Activated naive CD4-positive, alpha-beta T cell treated with anti-CD3 and anti-CD28 coated beads for 36 hours (primary cell): ENCODE measurements at places on chromosomes 11 and 22. TPM values are rescaled to one million over a fixed set of nuclear protein-coding genes. Genes with fewer than 3 reads are reported as not detected.

- no peak for DNase-seq
Observed at GRCh38 chr11:62706850-62707247, 375 bp downstream of the BSCL2 start.

GRCh38 chr11:94595076-94595475, 27.9 kb downstream of the PIWIL4 start:
- no peak for DNase-seq

- DNase-seq, result no peak
Observed at GRCh38 chr11:11478687-11479086, 125.6 kb upstream of the CSNK2A3 start.

The MS4A14 gene
- total RNA-seq, result not detected

The LINC01488 gene
- not detected for total RNA-seq

- no peak for DNase-seq
Observed at GRCh38 chr11:3914805-3915204, 59.3 kb downstream of the STIM1 start.

The ABCG4 gene
- 0.31 TPM for total RNA-seq

The OSM gene
- 11.2 TPM for total RNA-seq

GRCh38 chr11:34972892-34973291, 56.5 kb downstream of the PDHX start:
- DNase-seq, result no peak

The PUS3 gene
- total RNA-seq, result 14.9 TPM

DNA sequence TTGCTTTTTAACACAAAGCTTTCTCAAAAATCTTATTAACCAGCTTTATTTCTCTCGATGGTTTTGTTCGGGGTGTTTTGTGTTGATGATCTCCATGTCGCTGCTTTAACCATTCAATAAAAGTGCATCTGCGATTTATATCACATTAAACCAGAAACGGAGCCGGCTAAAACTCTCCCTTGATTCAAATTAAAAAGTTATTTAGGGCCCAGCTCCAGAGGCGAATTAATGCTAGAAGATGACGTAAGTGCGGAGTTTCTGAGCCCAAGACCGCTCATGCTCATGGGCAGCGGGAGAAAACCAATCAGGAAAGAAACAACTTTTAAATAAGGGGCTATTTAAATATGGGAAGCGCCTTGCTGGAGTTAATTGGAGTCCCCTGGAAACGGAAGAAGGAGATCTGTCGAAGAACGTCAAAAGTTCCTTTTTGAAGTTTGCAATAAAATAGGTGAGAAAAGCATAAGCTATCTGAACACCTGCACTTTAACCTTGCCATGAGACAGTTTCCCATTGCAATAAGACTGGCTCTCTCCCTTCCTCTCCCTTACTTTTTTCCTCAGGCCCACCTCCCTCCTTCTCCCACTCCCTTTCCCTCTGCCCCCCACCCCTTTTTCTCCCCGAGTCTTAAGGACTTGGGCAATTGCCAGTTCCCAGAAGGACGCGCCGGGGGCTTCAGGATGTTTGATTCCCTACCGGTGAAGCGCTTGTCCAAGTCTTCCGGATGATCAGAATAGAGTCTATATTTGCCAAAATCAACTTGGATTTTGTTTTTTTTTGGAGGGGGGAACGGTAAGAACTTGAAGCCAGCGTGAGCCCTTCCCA, 1.9 kb upstream of the DBX1 start:
- DNase-seq, result no peak

DNA sequence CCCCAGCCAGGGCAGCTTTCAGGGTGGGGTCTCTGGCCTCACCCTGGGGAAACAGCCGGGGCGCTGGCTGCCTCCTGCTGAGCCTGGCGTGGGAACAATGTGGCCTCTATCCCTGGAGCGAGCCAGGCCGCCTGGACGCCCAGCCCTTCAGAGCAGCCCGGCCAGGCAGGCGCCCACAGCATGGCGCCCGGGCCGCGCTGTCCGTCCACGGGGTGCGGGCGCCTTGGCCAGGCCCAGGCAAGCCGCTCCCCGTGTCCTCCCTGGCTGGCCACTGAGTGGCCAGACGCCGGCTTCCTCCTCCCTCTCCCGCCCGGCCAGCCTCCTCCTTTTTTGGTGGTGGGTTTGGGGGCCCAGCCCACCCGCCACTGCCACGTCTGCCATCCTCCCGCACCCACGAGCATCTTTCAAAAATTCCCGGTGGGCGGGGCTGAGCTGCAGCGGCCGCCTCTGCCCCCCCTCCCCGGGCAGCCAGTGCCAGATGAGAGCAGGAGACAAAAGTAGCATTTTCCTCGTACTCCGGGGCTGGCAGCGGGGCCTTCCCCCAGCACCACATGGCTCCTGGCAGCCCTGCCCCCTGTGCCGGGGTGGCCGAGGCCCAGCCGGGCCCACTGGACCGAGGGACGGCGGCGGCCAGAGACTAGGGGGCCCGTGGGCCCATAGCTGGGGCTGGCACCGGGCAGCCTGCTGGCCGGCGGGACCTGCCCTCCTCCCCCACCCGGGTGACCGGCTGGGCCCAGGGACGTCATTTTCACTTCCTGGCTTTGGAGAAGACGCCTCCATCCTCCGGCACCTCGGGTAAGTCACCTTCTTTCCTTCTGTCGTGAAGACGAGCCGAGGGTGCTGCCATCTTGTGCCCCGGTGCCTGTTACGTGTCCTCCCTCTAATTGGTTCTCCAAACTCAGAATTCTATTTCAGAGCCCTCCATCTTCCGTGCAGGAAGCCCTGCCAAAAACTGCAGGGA, 70.2 kb upstream of the PPARA start:
- DNase-seq, result no peak

GRCh38 chr11:47987781-47988180, 7.4 kb downstream of the PTPRJ start:
- no peak for DNase-seq

GRCh38 chr22:37854946-37855345, 5.7 kb downstream of the EIF3L start:
- no peak for DNase-seq

DNA sequence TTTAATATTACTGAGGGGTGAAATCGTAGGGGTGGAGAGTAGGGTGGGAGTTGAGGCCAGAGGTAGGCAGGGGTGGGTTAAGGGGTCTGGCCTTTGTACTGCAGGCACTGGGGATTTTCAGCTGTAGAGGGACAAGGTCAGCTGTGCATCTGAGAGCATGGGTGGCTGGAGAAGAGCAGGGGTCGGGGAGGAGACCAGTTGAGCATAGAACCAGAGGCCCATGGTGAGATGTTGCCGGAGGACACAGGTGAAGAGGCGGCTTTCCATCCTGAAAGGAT, 12.1 kb upstream of the CELSR1 start:
- no peak for DNase-seq

DNA sequence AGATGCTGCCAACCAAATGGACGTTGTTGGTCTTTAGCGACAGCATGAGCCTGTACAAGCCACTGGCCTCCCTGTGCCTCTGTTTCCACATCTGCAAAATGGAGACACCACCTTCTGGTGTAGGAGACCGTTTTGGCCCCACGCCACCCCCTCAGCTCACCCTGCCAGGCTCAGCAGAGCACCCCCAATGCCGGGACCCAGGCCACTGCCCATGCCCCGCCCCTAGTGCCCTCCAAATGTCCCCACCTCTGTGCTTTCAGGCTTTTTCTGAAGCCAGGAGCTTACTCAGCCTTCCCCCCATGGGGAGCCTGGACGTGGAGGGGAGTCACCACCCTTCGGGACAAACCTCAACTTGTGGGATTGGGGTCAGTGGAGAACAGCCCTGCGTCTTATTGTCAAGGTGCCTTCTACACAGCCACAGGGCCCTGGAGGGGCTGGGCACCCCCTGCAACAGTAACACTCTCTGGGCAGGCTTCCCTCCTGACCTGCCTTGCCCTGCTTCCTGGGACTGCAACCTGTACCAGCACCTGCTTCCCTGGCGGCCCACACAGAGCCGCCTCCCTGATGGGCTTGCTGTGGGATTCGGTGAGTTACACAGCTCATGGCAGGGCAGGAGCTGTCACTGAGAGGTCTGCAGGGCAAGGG, 24.6 kb upstream of the RTL6 start:
- no peak for DNase-seq

- peak; percentile 54 for DNase-seq
Observed at GRCh38 chr11:14611939-14612338, 31.7 kb upstream of the PDE3B start.

GRCh38 chr11:126154691-126155090, 56.8 kb downstream of the RPUSD4 start:
- DNase-seq, result no peak

DNA sequence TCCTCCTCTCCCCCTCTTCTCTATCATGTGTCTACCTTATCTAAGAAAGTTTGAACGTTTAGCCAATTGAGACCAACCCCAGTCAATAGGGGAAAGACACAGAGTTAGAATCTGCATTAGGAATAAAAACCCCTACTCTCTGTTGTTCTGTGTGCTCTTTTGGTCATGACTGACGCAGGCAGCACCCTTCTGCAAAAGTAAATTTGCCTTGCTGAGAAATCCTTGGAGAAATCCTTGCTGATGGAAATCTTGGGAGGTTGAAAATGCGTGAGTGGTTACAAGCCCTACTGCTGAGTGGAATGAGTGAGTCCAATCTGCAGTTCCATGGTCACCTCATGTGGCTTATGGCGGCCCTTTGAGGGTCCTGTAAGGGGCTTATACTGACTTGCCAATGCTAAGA, 145.2 kb downstream of the AASDHPPT start:
- DNase-seq, result no peak

DNA sequence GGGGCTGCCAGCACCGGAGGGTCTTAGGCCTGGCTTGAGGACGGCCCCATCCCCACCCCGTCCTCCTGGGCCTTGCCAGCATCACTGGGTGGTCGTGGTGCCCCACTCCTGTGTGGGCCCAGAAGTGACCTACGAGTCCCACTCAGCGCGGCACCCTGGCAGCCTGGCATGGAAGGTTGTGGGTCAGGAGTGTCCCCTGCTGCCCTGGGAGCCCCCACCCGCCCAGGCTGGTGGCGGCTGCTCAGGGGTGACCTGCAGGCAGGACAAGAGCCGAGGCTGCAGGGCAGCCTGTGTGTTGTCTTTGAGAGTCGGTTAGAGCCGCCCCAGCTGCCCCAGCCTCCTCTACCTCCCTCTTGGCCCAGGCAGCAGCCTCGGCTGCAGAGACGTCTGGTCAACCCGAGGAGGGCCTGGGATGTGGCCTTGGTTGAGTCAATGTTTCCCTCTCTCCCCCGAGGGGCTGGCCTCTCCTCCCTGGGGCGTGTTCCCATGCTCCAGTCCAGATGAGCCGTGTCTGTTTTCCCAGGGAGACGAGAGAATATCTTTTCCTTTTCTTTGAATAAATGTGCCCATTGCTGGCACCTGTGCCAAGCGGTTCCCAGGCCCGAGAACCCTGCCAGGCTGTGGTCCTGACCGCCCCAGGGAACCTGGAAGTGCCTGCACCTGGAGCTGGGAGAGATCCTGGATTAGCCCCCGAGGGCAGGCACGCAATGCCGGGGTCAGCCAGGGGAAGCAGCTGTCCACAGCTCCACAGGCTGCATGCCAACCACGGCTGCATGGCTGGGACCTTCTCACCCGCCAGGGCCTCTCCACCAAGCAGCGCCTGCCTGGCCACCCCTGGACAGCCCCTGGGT, 35.7 kb upstream of the MUC5AC start:
- DNase-seq, result peak; percentile 2

DNA sequence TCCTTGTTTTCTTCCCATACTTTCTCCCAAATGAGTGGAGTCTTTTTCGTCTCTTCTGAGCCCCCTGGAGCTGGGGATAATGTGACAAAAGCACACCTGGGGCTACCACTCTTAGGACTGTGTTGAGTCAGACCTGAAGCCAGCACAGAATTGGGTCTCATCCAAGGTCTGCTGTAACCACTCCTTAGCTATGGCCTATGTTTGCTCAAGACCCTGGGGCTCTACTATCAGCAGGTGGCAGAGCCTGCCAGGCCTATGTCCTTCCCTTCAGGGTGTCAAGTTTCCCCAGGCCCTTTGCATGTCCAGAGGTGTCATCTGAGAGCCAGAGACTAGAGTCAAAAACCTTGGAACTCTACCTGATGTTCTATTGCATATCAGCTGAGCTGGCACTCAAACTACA, 335.7 kb downstream of the DDX10 start:
- DNase-seq, result no peak

The AIFM3 gene
- total RNA-seq, result 0.10 TPM

DNA sequence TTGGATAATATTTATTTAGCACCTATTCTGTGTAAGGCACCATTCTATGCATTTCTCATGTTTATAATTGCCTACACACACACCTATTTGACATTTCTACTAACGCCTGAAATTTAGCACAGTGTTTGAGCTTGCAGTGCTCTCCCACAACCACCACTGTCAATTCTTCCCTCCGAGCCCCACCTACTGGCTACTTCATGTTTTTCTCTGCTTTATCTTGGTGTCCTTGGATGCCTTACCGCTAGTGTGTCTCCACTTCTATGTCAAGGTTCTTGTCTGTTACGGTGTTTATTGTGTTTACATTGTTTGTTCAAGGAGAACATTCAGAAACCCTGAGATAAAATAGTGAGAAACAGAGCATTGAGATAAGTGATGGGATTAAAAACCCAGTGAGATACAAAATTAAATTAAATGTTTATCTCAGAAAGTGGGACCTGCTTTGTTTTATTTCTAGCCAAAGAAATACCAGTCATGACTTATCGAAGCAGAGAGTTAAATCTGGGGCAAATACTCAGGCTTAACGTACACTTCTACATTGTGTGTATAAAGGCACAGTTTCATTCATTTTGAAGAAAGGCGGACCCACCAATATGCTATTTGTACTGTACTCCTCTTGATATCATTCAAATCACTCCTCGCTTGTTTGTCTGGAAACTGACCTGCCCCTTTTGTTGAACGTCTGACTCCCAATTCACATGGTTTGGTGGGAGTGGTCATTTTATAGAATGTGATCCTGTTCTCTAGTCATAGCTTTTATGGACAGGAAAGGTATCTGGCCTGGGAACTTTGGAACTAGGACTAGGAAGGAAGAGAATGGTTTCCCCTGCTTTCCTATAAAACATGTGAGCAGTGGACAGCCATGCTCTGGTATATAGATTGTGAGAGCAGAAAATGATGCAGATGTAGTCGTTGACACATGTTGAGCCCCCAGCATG, 39.2 kb upstream of the SLC36A4 start:
- DNase-seq, result peak; percentile 18

- DNase-seq, result no peak
Observed at GRCh38 chr11:113173126-113173525, 141.3 kb upstream of the TTC12 start.

DNA sequence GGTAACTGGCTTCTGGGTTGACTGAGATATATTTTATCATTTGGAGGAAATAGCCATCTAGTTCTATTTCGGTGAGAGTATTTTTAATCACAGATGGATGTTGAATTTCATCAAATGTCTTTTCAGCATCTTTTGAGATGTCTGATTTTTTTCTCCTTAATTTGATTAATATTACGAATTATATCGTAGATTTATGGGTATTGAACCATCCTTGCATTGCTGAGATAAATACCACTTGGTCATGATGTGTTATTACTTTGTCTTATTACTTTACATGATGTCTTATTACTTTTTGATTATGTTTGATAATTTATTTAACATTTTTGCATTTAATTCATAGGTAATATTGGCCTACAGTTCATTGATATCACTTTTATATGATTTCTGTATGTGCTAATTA, 78.8 kb upstream of the PARVA start:
- no peak for DNase-seq

The WNT7B gene
- total RNA-seq, result not detected

DNA sequence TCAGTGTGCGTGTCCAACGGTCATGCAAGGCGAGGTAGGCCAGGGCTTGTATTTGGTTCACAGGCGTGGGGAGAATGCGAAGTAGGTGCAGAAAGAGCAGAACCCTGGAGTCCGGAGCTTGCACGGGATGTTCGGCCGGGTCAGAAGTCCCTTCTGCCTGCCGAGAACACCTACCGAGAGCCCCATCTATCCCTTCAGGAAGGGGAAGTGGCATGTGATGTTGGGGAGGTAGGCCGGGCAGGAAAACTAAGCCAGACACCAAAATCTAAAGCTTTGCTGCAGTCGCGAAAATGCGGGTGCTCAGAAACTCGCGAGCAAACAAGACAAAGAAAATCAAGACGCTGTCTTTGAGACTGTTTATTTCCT, 435 bp upstream of the TAF6L start:
- DNase-seq, result no peak
